ENCODE measurements at places on chromosomes 12 and 14. TPM values are rescaled to one million over a fixed set of nuclear protein-coding genes. Genes with fewer than 3 reads are reported as not detected.

GRCh38 chr12:53381731-53382630 is 2.0 kb downstream of the SP1 start:
- peak; percentile 72 for DNase-seq

Gene CLEC4E
- total RNA-seq = not detected

Gene NANOG
- total RNA-seq = 211 TPM

- peak; percentile 39 for DNase-seq
Measured at GRCh38 chr14:90760591-90761316, 55.5 kb downstream of the TTC7B start.

Gene DYRK2
- total RNA-seq = 40.6 TPM

GRCh38 chr12:108855284-108856169 is 1.9 kb downstream of the SSH1 start:
- DNase-seq = no peak

DNA sequence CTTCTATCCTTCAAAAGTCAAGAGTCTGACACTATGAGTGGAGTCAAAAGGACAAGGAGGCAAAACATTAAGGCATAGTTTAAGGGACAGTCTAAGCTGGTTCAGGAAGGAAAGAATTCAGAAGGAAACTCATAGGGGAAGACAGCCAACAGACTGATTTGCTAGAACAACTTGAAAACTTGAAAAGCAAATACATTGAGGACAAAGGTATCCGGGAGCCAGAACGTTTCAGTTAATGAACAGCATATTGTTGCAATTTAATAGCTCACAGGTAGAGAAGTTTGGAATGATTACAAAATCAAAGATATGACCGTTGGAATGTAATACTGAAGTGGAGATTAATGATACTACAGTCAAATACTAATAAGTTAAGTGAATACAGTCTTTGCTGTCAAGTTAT is 312.8 kb upstream of the RPL10L start:
- DNase-seq = no peak

Gene CAPZA3
- not detected for total RNA-seq

Gene TAS2R20
- total RNA-seq = 1.3 TPM

Gene RAB15
- 54.3 TPM for total RNA-seq

Gene FOS
- 33.9 TPM for total RNA-seq

GRCh38 chr14:89017417-89017816 is 193.0 kb downstream of the TTC8 start:
- DNase-seq = no peak

DNA sequence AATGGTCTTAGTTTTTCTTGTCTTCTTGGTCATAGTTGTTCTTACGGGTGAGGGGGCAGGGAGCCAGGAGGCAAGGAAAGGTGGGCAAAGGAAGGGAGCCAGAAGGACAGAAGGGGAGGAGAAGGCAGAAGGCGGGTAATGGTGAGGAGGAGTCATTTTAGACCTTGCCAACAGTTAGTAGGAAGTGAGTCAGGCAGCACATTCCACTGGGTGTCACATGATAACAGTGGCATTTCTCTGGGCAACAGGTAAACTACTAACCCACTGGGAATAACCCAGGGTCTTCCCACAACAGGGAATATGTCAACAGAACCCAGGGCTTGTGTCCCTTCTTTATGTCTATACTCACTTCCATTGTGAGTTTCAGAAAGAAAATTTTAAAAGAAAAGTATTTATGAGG is 127.6 kb downstream of the SLC8A3 start:
- DNase-seq = no peak

GRCh38 chr12:46981622-46982021 is 97.8 kb upstream of the PCED1B start:
- no peak for DNase-seq

DNA sequence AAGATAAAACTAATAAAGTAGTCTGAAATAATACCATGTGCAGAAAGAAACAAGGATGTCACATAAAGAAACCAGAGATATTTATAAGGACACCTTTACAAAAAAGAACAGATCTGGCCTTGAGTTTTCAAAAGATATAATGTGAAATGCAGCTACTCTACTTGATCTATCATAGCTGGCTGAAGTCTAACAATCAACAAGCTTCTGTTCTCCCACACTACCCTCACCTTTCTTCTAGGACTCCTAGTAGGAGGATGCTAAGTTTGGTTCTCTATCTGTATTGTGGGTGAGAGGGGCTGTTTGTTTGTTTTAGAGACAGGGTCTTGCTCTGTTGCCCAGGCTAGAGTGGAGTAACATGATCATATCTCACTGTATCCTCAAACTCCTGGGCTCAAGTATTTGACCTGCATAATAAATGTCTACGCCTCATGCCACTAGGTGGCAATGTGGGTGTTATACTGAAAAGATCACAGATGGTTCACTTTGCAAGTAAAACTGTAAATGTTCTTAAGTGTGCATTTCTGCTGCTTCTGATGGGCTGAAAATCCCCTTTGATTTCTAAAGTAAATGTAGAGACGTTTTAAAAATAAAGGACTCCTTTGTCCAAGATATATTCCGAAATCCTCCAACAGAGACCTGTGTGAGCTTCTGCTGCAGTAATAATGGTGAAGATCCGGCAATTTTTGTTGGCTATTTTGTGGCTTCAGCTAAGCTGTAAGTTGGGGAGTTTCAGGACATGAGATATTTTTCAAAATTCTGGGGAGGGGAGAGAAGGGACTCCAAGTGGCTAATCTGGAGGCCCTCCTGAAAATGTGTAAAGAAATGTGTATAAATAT is 269.3 kb downstream of the DAD1 start:
- DNase-seq = peak; percentile 40

Gene MAP3K9
- total RNA-seq = 20.0 TPM

DNA sequence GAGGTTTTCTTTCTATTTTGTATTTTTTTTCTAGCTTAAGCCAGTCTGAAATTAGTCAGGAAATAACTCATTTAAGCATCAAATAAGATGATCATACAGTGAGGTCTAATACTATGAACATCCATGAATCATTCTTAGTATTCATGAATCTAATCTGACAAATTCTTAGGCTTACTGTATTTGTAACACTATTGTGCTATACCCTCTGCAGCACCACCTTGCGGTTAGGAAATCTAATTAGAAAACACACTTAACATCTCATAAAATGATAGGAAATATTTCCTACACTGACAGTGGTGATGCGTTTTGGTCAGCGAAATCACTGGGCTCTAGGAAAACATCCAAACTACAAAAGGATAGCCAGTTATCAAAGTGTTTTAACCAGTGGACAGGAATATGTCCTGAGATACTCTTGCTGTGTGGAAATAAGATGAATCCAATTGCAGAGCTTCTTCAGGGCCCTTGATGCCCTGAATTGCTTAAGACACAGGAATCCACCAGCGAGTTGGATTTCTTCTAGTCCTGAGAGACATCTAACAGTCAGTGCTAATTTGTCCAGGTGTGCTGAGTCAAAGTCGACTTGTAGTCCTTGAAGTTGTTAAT is 109.3 kb upstream of the MYF6 start:
- no peak for DNase-seq

Gene YBX3
- total RNA-seq = 350 TPM

Gene CCER1
- total RNA-seq = not detected

Gene OAS1
- total RNA-seq = not detected

Gene SERPINA1
- total RNA-seq = not detected

DNA sequence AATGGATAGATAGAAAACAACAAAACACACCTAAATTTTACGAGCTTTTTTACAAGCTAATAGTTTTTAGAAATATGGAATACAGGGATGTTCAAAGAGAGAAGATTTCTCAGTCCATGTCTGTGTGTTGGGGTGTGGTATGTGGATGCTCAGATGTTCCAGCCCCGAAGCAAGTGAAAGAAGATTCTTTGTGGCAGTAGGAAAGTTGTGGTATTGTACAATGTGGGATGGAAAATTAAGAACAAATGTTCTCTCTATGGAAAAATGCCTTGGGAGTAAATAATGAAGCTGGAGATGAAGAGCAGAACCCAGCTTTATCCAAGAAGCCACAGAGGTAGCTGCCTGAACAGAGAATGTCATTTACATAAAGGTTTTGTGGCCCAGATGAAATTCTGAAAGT is 150.3 kb upstream of the PRKD1 start:
- no peak for DNase-seq

Gene SRRM4
- total RNA-seq = 1.1 TPM

DNA sequence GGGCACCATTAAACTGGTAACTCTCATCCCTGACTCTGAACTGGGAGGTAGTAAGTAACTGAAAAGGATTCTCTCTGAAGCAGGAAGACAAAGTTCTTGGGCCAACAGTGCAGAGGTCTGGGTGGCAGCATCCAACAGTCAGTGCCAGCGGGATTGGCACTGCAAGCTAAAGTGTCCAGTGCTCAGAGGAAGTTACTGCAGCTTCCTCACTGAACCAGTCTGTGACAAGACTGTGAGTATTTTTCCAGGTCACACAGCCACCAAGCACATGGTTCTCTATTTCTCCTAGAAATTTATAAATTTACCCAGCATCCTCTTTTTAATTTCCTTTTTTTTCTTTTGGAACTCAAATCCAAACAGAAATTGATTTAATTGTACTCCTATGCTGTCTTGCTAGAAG is 81.6 kb upstream of the FAR2 start:
- DNase-seq = no peak

Gene KLRC3
- not detected for total RNA-seq

DNA sequence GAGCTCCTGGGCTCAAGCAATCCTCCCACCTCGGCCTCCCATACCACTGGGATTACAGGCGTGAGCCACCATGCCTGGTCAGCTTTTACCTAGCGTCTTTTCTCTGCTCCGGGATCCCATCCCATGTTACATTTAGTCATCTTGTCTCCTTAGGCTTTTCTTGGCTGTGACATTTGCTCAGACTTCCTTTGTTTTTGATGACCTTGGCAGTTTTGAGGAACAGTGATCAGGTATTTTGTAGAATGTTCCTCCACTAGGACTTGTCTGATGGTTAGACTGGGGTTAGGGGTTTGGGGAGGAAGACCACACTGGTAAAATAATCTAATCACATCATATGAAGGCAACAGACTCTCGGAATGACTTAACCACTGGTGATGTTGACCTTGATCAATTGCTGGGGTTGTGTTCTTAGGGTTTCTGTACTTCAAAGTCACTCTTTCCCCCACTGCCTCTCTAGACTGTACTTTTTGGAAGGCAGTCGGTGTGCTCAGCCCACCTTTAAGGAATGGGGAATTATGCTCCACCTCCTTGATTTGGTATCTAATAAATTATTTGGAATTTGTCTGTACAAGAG is 48.4 kb downstream of the RIN3 start:
- DNase-seq = no peak

DNA sequence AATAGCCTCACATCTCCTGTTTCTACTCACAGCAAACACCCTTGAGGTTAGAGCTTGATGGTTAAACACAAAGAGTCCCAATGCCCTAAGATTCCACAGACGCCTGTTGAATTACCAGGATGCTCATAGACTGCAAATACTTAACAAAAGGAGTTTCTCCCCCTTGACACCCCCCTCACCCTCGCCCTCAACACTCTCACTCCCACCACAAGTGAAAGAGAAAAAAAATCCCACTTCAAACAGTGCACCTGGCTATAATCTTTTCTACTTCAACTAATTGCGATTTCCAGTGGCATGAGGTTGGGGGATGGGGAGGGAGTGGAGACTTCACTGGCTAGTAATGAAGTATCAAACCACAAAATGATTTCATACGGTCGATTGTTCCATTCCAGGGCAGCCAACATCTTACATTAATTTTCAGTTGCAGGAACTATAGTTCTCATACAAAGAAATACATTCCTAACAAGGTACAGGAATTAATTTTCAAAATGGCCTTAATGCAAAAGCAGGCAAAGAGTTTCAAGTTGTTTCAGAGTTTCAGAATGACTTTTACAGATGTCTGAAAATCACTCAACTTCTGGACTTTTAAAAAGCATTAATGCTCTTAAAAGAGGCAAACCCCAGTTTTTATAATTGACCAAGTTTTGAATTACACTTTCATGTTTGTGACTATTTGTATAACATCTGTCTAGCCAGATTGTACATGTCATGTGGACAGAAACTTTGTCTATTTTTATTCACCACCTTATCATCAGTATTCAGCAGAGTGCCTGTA is 390.7 kb downstream of the C12orf75 start:
- no peak for DNase-seq

Gene BLOC1S1
- total RNA-seq = 104 TPM

DNA sequence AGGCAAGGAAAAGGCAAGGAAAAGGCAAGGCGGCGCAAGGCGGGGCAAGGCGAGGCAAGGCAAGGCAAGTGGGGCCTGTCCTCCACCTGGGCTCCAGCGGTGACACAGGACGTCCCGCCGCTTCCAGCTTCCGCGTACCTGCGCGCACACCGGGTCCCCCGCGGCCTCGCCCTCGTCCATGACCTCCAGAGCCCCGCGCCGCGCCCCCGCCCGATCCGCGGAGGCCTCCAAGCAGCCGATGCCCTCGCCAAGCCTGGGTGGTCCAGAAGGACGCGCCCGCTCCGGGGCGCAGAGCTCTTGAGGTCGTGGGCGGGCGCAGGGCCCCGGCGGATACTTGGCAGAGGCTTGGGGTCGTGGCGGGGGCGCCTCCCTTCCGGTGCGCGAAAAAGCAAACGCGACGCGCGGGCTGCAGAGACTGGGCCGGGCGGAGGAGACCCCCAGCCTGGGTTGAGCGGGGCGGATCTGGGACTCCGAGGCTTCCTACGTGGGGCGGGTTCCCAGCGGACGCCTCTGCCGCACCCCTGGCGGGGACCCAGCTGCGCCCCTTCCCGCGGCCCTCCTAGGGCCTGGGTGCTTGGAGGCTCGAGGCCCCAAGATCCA is 60.8 kb upstream of the EIF5 start:
- no peak for DNase-seq

- no peak for DNase-seq
Measured at GRCh38 chr12:122121745-122122144, 43.2 kb downstream of the MLXIP start.

DNA sequence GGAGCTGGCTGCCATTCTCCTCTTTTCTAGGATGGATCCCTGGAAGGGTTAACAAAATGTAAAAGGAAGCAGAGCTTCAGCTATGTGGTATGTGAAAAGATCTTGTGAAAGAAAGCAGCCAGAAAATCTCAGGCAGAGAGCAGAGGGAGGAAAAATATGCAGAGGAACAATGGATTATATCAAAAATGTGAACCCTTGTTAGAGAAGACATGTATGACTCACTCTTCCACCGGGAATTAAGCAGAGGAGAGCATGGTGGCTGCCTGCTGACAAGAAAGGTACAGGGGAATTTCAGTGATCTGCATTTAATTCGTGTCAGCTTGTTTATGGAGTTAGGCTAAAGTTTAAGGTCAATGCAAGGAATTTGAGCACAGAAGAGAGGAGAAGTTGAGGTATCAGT is 46.3 kb downstream of the KCNA1 start:
- no peak for DNase-seq

DNA sequence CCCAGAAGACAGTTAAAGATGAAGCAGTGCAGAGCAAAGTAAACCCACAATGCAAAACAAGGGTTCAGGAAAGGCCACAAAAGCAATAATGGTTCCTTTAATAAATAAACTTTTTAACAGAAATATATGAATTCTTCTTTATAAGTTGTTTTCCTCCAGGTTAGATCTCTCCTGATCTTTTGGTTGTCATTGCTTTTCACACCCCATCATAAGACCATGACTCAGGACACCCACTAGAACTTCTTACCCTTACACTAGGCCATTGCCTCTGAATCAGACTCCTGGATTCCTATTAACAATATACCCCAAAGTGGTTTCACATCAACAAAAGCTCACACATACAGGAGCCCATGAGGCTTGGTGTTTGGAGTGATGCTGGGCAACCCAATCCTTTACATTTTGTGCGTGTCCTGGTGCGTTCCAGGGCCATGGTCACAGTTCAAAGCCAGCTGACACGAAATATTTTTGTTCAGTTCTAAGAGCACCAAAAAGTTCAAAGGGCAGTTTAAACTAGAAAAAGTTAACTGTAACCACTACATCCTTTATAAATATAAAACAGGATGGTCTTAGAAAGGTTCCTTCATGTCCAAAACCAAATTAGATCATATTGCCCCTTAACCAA is 187.0 kb downstream of the EPS8 start:
- no peak for DNase-seq

Gene CNIH1
- total RNA-seq = 99.3 TPM

- no peak for DNase-seq
Measured at GRCh38 chr12:14403711-14404196, 38.3 kb downstream of the ATF7IP start.

Gene SAV1
- 57.3 TPM for total RNA-seq
